ENCODE measurements at places on chromosomes 11 and 22.

- no peak for DNase-seq
Measured at GRCh38 chr11:35458846-35459245, 39.5 kb upstream of the SLC1A2 start.

GRCh38 chr11:97645736-97646135, 1255.9 kb downstream of the JRKL start:
- DNase-seq: no peak

DNA sequence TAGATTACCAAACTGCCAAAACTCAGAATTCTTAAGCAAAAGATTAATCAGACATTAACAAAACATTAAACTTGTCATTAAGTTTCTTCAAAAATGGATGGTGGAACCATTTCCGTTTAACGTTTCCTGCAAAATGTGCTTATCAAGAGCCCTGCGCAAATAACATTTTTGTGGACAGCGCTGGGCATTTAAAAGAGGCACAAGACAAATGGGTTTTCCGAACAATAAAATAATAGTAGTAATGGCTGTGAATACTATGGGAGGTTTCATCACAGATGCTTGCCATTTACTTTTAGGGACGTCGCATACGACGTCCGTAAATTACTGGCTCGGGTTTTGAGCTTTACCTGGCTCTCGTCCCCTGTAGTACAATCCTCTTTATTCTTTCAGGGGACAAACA, 1.1 kb downstream of the NPAT start:
- no peak for DNase-seq

- no peak for DNase-seq
Measured at GRCh38 chr11:19642185-19643158, 70.2 kb upstream of the NAV2 start.

DNA sequence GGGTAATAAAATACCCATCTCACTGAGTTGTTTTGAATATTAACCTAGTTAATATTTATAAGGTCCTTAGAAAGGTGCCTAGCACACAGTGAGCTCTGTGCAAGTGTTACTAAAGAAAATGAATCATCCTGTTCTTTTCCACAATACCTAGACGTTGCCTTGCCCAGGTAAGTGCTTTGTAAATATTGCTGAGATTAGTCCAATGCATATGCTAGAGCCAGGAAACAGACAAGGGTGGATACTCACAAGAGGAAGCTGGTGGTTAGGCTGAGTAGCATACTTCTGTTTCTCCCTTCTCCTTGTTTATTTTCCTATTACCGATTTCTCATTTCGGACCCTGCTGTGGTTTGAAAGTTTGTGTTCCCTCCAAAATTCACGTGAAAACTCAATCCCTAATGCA, 58.1 kb upstream of the BARX2 start:
- DNase-seq: no peak

DNA sequence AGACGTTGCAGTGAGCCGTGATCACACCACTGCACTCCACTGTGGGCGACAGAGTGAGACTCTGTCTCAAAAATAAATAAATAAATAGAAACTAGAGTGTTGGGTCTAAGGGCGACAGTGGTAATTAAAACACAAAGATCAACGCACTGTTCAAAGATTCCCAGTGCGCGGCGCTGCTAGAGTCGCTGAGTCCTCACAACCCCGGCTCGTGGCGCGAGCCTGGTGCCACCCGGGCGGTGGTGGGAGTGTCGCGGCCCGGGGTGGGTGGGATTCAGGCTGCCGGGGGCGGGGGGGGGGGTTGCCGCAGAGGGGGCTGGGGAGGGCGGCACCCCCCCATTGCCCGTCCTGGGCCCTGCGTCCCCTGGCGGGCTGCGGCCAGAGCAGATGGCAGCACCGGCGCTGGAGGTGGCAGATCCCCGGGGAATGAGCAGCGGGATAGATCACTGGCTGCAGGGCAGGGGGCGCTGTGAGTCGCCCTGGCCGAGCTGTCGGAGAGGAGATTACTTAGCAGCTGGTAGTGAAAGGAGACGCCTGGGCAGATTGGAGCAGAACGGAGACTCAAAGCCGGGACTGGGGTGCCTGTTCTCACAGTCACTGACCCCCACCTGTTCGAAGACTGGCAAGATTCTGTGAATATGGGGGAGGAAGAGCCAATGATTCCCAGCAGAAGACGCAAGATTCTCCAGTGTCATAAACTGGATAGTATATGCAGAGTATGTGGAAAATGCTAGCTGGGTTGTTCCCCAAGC, 30.2 kb upstream of the APOBEC3A start:
- DNase-seq: peak; percentile 77

DNA sequence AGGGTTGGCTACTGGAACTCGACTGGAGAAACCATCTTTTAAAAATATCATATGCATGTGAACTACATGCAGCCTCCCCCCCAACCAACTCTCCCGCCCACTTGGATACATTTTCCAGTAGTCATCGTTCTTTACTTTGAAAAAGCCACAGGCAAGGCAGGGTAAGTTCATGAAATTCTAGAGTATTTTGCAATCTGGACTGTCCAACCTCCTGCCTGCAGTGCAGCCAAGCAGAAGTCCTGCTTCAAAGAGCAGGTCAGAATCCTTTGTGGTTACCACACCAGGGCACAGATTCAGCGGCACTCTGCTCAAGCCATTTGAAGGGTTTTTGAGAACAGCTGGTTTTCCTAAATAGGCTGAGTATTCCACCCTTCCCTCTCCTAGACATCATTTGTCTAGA, 12.1 kb downstream of the ELF5 start:
- DNase-seq: no peak

GRCh38 chr11:35912883-35913624, 30.8 kb upstream of the LDLRAD3 start:
- DNase-seq: no peak

DNA sequence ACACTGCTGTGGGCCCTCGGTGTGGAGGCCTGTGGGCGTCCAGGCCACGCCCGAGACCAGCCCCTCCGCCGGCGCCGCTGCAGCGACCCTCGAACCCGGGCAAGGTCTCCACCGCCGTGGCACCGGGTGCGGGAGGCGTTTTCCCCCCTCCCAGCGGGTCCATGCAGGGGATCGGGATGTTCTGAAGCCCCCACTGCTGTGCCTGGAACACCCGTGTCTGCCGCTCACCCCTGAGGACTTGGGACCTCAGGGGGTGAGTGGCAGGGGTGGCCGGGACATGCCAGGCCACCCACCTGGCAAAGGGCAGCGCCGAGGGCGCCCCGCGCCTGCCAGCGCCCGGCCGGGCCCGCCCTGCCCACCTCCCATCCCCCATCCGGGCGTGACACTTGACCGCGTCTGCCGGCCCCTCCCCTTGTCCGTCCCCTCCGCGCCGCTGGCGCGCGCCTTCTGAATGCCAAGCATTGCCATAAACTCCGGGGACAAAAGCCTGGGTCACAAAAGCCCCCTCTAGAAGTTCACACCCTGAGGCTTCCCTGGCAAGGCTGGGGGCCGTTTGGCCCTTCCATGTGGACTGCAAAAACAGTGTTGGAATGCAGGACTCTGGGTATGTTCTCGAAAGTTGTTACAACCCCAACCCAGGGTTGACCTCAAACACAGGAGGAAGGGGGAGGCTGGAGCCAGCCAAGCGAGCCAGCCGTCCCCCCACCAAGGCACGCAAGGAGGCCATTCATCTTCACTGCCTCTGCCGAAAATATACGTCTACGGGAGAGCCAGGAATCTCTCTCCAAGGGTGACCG, 819 bp upstream of the KCNQ1OT1 start:
- DNase-seq: peak; percentile 76

DNA sequence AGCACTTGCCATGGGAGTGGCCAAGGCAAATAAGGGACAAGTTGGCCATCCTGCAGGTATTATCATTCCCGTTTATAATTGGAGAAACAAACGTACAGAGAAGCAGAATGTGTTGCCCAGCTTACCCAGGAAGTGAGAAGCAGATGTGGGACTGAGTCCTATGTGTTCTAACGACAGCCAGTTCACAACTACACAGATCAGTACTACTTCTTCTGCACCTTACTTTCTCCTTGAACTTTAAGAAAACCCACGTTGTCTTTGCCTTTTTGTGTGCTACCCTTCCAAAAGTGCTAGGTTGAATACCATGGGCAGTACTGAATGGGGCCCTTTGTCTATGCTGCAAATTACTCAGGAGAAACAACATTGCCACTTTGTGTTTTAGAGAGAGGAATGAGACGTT, 62.8 kb upstream of the BLID start:
- no peak for DNase-seq

DNA sequence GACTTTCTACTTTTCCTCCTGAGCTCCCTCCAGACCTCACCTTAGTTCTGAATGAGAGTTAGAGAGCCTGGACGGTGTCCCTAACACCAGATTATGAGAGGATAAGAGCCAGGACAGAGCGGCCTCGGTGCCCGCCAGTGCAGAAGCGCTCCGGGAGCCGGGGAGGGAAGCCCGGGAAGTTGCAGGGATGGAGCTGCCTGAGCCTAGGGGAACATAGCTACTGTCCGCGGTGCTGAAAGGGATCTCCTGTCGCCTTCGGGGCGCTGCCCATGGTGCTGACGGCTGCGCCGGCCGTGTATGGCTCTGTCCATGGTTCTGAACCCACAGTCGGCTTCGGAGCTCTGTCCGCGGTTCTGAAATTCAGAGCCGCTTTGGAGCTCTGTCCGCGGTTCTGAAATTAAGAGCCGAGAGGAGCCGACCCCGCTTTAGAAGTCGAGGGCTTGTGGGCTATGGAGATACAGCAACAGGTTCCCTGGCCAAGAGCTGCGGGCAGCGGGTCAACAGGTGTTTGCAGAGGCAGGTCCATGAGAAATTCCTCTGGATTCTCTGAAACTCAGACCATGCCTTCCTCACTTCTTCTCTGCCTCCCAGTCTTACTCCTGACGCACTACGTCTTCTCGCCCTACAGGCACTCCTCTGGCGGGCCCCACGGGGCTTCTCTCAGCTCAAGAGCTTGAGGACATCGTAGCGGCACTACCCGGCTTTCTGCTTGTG, 814 bp downstream of the NPAS4 start:
- peak; percentile 98 for DNase-seq

GRCh38 chr11:94750319-94751217, 17.6 kb upstream of the AMOTL1 start:
- no peak for DNase-seq

GRCh38 chr11:132187386-132187785, 817.0 kb downstream of the NTM start:
- no peak for DNase-seq

GRCh38 chr22:42608823-42609361, 5.8 kb downstream of the POLDIP3 start:
- no peak for DNase-seq

DNA sequence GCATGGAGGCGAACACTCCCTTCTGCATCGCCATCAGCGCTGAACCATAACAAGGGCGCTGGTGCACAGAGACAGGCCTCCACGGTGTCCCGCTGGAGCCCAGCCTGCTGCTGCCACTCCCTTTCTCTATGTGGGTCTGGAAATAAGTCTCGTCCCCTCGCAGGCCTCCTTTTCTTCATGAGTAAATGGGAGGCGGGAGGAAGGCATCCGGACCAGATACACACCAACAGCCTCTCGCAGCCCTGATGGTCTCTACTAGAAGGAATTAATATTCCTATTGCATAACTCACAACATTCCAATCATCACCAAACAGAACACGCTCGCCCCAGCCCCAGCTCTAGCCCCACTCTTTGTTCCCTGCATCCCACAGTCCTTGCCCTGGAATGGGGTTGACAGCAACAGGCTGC, 14.9 kb downstream of the RASD2 start:
- DNase-seq: no peak

GRCh38 chr11:124791626-124792341, 8.4 kb downstream of the MSANTD2 start:
- DNase-seq: no peak

DNA sequence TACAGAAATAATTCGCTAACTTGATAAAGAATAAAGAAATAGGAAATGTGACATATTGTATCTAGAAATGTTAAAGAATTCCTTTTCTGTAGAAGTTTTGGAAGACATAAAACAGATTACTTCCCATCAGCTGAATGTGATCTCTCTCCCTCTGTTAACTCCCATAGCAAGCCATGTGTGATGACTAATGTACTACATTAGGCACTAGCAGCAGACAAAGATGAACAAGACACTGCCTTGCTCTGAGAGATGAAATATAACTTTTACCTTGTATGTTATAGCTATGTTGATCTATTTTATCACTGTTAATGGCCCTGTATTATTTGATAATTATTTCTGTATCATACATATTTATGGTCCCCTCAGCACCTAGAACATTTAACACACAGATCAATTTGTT, 817.2 kb downstream of the LRRC4C start:
- DNase-seq: no peak

DNA sequence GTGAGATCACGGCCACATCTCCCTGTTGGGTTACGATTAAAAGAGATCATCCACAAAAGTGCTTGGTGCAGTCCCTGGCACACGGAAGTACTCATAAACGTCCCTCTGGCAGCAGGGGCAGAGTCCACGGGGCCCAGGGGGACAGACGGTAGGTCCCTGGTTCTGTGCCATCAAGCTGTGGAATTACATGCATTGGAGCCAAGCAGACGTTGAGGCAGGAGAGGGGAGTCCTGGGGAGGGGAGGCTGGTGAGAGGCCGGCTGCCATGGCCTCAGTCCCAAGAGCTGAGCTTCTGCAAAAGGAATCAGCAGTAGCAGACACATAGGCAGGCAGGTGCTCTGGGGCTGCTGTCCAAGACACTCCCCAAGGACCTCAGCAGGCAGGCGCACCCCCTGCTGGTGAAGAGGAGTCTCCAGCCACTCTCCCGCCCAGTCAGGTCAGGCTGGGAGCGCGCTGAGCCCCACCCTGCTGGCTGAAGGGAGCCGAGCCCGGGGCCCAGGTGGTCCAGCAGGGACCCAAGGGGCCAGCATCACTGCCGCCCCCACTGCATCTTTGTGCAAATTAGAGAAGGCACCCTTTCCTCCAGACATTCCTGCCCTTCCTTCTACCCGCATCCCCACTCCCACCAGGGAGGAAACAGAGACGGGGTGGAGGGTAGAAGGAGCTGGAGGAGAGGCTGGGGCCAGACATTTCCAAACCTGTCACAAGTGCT, 7.6 kb upstream of the KCTD17 start:
- DNase-seq: peak; percentile 78

- DNase-seq: no peak
Measured at GRCh38 chr11:77842441-77843121, 21.6 kb downstream of the AAMDC start.

DNA sequence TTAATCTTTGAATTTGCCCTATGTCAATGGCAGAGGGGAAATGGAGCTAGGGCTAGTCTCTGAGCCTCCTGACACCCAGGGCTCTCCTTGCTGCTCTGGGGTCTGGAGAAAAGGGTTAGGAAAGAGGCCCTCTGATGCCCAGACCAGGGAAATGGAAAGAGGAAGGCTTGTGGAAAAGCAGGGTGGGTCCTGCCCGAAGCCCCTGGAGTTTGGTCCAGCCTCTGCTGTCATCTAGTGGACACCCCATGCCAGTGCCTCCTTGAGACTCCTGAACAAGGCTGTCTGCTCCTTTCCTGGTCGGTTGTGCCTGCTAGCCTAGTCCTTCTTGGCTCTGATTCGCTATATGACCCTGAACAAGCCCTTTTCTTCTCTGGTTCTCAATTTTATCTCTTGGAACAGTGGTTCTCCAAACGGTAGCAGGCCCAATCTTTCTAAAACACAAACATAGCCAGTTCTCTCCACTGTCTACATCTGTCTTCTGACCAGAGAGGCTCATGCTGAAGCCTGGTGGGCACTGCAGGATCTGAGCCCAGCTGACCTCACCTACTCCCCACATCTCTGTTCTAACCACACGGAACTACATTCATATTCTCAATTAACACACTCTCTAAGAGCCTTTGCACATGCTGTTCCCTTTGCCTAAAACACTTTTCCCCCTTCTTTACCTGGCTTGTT, 8.8 kb upstream of the PLA2G3 start:
- no peak for DNase-seq

GRCh38 chr11:22304337-22304961, 33.7 kb upstream of the SLC17A6 start:
- DNase-seq: no peak

GRCh38 chr22:39439170-39439569, 17.6 kb upstream of the MGAT3 start:
- no peak for DNase-seq

GRCh38 chr11:94751786-94752185, 16.4 kb upstream of the AMOTL1 start:
- DNase-seq: no peak
